ENCODE measurements at places on chromosomes 5 and 9. TPM values are rescaled to one million over a fixed set of nuclear protein-coding genes. Genes with fewer than 3 reads are reported as not detected.

- no peak overlapping the region for H3K4me3 ChIP-seq
- peaks cover 13% of the 10 kb centered on the region for H3K4me1 ChIP-seq
- peak; percentile 33 for DNase-seq
- H3K36me3 ChIP-seq, result no peaks in the 10 kb centered on the region
Measured at GRCh38 chr5:179265514-179266290, 79.6 kb downstream of the ADAMTS2 start.

The PRPF4 gene
- 32.4 TPM for total RNA-seq

GRCh38 chr9:15377625-15378540 is 44.8 kb upstream of the SNAPC3 start:
- no peaks in the 10 kb centered on the region for H3K27me3 ChIP-seq
- no peak overlapping the region for H3K27ac ChIP-seq
- no peak overlapping the region for H3K4me3 ChIP-seq

GRCh38 chr5:1004461-1005248 is 3.9 kb upstream of the NKD2 start:
- H3K4me1 ChIP-seq, result peaks cover 11% of the 10 kb centered on the region
- no peaks in the 10 kb centered on the region for H3K36me3 ChIP-seq
- H3K27ac ChIP-seq, result no peak overlapping the region
- H3K27me3 ChIP-seq, result peaks cover 51% of the 10 kb centered on the region
- peak; percentile 59 for DNase-seq

DNA sequence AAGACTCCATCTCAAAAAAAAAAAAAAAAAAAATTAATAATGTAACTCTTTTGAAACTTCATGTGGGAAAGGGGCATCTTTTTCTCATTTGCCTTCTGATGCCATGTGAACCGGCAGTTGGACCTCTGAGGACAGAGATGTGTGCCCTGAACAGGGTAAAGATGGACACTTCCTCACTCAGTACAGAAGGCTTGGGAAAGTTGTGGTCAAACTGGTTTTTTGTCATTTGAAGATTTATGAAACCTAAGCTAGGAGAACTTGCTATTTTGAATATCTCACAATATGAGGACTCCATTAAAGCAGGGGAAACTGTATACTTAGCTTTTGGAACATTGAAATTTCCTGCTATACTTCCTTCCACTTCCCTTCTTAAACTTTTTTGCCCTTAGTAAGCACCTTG is 147.5 kb upstream of the ALDH1B1 start:
- no peaks in the 10 kb centered on the region for H3K4me1 ChIP-seq
- H3K27me3 ChIP-seq, result peaks cover 47% of the 10 kb centered on the region
- DNase-seq, result no peak
